Thymus (tissue), 14 donors: ENCODE measurements at places on chromosomes 4 and X. TPM values are rescaled to one million over a fixed set of nuclear protein-coding genes. Genes with fewer than 3 reads are reported as not detected.

DNA sequence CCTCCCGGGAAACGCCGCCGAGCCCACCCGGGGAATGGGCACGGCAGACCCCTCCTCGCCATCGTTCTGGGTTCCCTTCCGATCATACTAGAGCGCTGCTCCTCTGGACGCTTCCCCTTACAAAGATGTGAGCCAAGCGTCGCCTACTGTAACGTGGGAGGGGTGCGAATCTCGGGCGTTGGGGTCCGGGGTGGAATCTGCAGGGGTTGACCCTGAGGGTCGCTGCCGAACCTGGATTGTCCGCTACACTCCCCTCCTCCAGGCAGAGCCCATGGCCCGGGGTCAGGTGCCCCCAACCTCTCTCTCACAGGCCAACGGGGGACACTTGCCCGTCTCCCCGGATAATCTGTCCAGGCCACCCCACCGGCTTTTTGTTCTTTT lies 13.8 kb downstream of the BCOR start:
- H3K4me1 ChIP-seq = peaks cover 68% of the 10 kb centered on the region
- DNase-seq = no peak
- H3K27ac ChIP-seq = no peak overlapping the region
- H3K36me3 ChIP-seq = peaks cover 6% of the 10 kb centered on the region

Gene LINC00632
- 20.5 TPM for total RNA-seq

Gene OPN1LW
- not detected for total RNA-seq

Gene TEX13B
- total RNA-seq = not detected

Gene COMMD8
- total RNA-seq = 28.7 TPM

- H3K4me3 ChIP-seq = peak within 1 kb of the TSS; percentile 78
- peak within 1 kb of the TSS; percentile 55 for H3K27ac ChIP-seq
- peak; percentile 85 for DNase-seq
- H3K36me3 ChIP-seq = no peaks in the 10 kb centered on the region
Measured at GRCh38 chr4:141133146-141133998, at the start of gene RNF150. RNF150 (minus strand) TSS chr4:141133469.

DNA sequence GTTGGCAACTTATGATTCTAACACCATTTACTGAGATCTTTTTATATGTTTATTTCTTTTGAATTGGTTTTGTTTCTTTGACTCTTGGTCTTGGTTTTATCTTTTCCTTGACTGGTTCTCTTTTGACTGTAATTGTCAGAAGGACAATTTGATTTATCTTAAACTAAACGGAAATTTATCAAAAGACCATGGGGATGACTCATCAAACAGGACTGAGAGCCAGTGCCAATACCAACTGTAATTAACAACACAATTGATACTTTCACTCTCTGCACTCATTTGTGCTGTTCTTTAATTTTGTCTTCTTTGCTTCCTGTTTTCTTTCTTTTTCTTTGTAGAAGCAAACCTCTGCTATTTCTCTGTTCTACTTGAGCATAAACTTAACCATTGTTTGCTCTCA lies 776.8 kb downstream of the CCSER1 start:
- no peaks in the 10 kb centered on the region for H3K27me3 ChIP-seq
- H3K36me3 ChIP-seq = no peaks in the 10 kb centered on the region
- H3K27ac ChIP-seq = no peak overlapping the region

DNA sequence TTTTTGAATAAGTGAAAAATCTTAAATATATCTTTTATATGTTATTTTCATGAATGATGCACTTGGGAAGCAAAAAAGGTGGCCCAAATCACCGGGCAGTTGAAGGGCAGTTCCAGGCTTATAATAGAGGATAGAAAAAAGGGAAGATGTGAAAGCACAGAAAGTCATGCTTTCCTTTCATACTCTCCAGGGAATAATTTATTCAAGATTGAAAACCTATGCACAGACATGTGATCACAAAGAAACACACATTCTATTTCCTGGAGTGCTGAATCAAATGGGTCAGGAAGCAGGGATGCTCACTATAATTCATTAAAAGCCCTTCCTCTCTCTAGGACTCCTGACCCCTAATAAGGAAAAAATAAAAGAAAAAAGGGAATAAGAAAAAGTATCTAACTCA lies 66.1 kb upstream of the USP38 start:
- H3K36me3 ChIP-seq = no peaks in the 10 kb centered on the region
- no peak overlapping the region for H3K27ac ChIP-seq
- no peak for DNase-seq
- H3K27me3 ChIP-seq = no peaks in the 10 kb centered on the region
- no peak overlapping the region for H3K4me3 ChIP-seq

- no peaks in the 10 kb centered on the region for H3K27me3 ChIP-seq
- no peak overlapping the region for H3K27ac ChIP-seq
- no peak overlapping the region for H3K4me3 ChIP-seq
- DNase-seq = no peak
- no peaks in the 10 kb centered on the region for H3K4me1 ChIP-seq
Measured at GRCh38 chr4:167102475-167102874, 131.8 kb downstream of the SPOCK3 start.

Gene HSFX4
- 0.28 TPM for total RNA-seq

DNA sequence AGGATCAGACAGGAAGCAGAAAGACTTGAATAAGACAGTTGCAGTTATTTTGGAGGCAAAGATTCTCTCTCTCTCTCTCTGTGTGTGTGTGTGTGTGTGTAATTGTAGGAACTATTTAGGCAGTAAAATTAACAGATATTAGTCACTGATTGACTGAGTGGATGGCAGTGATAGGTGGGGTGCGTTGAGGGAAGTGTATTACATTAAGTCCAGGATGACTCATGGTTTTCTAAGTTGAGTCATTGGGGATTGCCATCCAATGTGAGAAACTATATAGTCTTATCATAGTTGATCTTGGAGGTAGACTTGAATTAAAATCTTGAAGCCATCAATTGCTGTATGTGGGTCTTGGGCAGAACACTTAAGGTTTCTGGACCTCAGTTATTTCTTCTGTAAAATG lies 75.4 kb downstream of the AR start:
- H3K27me3 ChIP-seq = no peaks in the 10 kb centered on the region
- no peak overlapping the region for H3K4me3 ChIP-seq
- no peaks in the 10 kb centered on the region for H3K4me1 ChIP-seq
- H3K27ac ChIP-seq = no peak overlapping the region
- H3K36me3 ChIP-seq = no peaks in the 10 kb centered on the region

GRCh38 chr4:163332526-163333406 lies at the start of gene NPY1R:
NPY1R (minus strand) TSS chr4:163332596; CDS start chr4:163326554, 6,042 bp downstream.
- H3K27ac ChIP-seq = no peak within 1 kb of the TSS
- peak within 1 kb of the TSS; percentile 1 for H3K4me3 ChIP-seq

GRCh38 chrX:57353472-57354132 lies 67.1 kb downstream of the FAAH2 start:
- DNase-seq = no peak
- no peak overlapping the region for H3K27ac ChIP-seq
- H3K4me1 ChIP-seq = no peaks in the 10 kb centered on the region
- no peak overlapping the region for H3K4me3 ChIP-seq
- H3K36me3 ChIP-seq = no peaks in the 10 kb centered on the region

DNA sequence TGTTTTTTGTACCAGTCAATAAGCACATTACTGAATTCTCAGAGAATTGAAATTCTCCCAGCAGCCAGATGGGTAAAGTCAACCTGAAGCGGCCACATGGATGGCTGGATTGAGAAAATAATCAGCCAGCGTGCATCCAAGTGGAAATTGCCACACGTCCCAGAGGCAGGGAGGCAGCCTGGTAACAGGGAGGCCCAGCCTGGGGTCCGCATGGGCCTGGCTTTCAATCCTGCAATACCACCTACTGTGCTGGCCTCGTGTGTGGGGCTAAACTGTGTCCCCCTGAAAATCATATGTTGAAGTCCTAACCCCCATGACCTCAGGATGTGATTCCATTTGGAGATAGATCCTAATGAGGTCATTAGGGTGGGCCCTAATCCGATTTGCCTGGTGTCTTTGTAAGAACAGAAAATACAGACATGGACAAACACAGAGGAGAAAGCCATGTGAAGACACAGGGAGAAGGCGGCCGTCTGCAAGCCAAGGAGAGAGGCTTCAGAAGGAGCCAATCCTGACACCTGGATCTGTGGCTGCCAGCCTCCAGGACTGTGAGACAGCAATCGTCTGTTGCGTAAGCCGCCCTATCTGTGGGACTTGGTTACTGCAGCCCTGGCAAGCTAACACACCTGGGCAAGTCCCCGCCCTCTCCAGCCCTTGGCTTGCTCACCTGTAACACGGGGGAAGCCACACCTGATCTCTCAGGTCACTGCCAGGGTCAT lies 90.3 kb downstream of the JAKMIP1 start:
- no peaks in the 10 kb centered on the region for H3K36me3 ChIP-seq
- no peaks in the 10 kb centered on the region for H3K4me1 ChIP-seq
- no peak overlapping the region for H3K27ac ChIP-seq
- peaks cover 12% of the 10 kb centered on the region for H3K27me3 ChIP-seq
- no peak overlapping the region for H3K4me3 ChIP-seq

DNA sequence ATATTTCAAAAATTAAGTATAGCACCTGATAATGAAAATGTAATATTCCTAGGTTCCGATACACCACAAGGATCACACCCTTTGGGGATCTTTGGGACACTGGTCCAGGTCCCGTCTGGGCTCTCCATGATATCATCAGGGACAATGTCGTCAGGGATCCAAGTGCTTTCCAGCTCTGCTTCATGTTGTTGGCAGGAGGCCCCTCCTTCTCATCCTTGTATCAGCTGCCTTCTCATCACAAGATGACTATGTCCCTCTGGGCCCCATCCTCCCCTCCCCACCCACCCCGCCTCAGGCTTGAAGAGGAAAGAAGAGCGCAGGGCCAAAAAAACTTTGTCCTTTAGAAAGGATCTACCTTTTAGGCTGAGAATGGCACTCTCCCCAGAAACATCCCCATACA lies 128.3 kb upstream of the KLF3 start:
- DNase-seq = no peak
- peaks cover 2% of the 10 kb centered on the region for H3K4me1 ChIP-seq
- no peak overlapping the region for H3K27ac ChIP-seq
- H3K36me3 ChIP-seq = no peaks in the 10 kb centered on the region

GRCh38 chr4:14864365-14865030 lies 137.8 kb upstream of the CPEB2 start:
- no peak overlapping the region for H3K4me3 ChIP-seq
- peaks cover 15% of the 10 kb centered on the region for H3K27me3 ChIP-seq
- H3K27ac ChIP-seq = no peak overlapping the region
- no peak for DNase-seq
- no peaks in the 10 kb centered on the region for H3K4me1 ChIP-seq

GRCh38 chr4:1211891-1212545 lies 36.9 kb downstream of the CTBP1 start:
- H3K27ac ChIP-seq = no peak overlapping the region
- H3K36me3 ChIP-seq = peaks cover 72% of the 10 kb centered on the region
- H3K4me1 ChIP-seq = peaks cover 3% of the 10 kb centered on the region

- H3K4me3 ChIP-seq = no peak overlapping the region
- no peaks in the 10 kb centered on the region for H3K36me3 ChIP-seq
- no peak for DNase-seq
- no peak overlapping the region for H3K27ac ChIP-seq
- no peaks in the 10 kb centered on the region for H3K4me1 ChIP-seq
Measured at GRCh38 chr4:53730031-53730805, 138.9 kb upstream of the LNX1 start.

GRCh38 chr4:11511321-11511720 lies 82.6 kb upstream of the HS3ST1 start:
- H3K36me3 ChIP-seq = no peaks in the 10 kb centered on the region
- no peak overlapping the region for H3K4me3 ChIP-seq
- DNase-seq = no peak
- H3K27me3 ChIP-seq = no peaks in the 10 kb centered on the region

DNA sequence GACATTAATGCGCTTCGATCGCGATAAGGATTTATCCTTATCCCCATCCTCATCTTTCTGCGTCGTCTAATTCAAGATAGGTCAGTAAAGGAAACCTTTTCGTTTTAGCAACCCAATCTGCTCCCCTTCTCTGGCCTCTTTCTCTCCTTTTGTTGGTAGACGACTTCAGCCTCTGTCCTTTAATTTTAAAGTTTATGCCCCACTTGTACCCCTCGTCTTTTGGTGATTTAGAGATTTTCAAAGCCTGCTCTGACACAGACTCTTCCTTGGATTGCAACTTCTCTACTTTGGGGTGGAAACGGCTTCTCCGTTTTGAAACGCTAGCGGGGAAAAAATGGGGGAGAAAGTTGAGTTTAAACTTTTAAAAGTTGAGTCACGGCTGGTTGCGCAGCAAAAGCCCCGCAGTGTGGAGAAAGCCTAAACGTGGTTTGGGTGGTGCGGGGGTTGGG lies 528 bp upstream of the FGF2 start:
- H3K4me3 ChIP-seq = no peak overlapping the region
- no peak overlapping the region for H3K27ac ChIP-seq
- H3K27me3 ChIP-seq = peaks cover 56% of the 10 kb centered on the region
- H3K36me3 ChIP-seq = no peaks in the 10 kb centered on the region
- DNase-seq = no peak
- H3K4me1 ChIP-seq = no peaks in the 10 kb centered on the region

DNA sequence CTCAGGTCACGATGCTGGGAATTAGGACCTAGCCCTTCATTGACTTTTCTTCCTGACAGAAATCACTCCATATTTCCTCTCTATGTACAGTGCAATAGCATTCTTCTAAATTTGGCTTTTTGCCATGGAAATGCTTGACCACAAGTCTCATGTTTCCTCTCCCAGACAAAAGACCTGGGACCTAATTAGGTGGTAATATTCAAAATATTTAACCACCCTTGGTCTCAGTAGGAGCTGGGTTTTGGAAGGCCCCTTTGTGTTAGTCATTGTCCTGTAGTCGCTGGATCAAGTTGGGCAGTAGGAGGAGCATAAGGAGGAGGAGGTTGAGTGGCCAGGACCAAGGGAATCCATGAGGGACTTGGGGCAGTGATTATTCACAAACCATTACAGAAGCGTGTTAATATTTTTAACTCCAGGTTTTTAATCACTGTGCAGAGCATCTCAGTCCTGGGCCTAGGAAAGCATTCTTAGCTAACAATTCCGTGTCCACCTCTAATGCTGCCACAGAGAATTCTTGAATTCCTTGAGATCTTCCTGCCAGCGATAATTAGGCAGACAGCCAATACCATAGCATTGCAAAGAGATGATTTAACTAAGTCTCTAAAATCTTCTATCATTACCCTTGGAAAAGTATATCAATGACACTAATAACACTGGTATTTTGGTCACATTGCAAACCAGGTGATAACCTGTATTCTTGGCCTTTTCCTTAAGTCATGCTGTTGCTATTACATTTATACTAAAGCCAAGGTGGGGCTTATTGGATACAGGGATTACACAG lies 25.0 kb upstream of the SHROOM4 start:
- no peaks in the 10 kb centered on the region for H3K27me3 ChIP-seq
- no peak overlapping the region for H3K4me3 ChIP-seq
- no peak overlapping the region for H3K27ac ChIP-seq
- no peaks in the 10 kb centered on the region for H3K4me1 ChIP-seq

DNA sequence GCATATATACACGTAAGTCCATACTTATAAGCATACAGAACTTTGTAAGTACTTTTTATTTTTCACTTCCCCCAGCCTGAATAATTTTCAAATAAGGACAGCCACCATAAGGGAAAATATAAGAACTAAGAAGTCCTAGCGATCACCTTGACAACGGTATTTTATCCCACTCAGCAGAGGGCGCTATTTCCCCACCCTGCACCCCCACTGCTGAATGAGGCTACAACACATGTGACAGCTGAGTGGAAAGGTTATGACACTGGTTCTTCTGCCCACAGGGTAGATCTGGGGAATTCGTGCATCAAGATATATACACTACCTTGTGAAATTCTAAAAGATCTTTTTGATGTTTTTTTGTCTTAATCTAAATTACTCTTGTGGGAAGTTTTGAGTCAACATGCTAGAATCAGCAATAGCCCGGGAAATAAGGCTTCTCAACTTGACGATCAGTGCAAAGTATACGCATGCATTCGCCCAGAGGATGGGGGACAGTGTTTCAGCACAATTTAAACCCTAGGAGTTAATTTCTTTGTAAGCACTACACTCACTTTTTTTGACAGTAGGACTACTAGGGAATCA lies 151.5 kb downstream of the CORIN start:
- no peak overlapping the region for H3K4me3 ChIP-seq
- DNase-seq = peak; percentile 57
- no peaks in the 10 kb centered on the region for H3K36me3 ChIP-seq
- no peak overlapping the region for H3K27ac ChIP-seq
- H3K4me1 ChIP-seq = no peaks in the 10 kb centered on the region

Gene SMIM20
- total RNA-seq = 30.7 TPM
